ENCODE measurements at places on chromosomes 5 and 9.

GRCh38 chr9:93117924-93118862 lies 15.9 kb downstream of the NINJ1 start:
- no peak for DNase-seq

- no peak for DNase-seq
Measured at GRCh38 chr5:151151793-151152192, 5.8 kb downstream of the ANXA6 start.

DNA sequence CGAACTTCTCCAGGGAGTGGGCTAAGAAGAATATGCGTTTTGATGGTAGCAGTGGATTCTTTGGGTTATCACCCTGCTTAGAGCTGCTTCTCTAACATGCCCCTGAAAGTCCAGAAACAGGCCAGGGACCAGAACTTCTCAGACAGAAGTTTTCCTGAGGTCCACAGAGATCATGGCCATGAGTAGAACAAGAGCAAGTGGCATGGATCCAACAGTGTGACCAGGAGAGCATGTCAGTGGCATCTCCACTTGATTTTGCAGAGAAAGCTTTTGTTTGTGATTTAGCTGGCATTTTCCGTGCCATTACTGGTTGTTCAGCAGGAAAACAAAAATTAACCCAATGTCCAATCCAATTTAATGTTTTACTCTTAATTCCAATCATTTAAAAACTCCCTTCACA lies 298.5 kb upstream of the CD180 start:
- DNase-seq, result no peak

DNA sequence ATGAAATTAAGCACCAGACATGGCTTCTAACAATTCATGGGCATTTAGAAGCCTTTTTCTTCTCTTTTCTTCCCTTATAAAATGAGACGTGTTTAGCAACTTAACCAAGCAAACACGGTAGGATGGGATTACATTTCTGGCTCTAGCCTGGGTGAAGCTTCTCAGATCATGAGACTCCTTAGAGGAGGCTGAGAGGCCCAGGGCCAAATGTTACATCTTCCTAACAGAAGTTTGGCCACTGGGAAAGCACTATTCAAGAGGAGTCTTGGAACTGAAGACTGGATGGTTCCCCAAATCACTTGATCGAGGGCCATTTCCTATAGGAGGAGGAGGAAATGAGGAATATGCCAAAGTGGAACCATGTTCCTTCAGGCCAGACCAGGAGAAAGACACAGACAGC lies 1.9 kb downstream of the GABRP start:
- no peak for DNase-seq

- no peak for DNase-seq
Measured at GRCh38 chr9:129350143-129350935, 172.3 kb upstream of the IER5L start.

DNA sequence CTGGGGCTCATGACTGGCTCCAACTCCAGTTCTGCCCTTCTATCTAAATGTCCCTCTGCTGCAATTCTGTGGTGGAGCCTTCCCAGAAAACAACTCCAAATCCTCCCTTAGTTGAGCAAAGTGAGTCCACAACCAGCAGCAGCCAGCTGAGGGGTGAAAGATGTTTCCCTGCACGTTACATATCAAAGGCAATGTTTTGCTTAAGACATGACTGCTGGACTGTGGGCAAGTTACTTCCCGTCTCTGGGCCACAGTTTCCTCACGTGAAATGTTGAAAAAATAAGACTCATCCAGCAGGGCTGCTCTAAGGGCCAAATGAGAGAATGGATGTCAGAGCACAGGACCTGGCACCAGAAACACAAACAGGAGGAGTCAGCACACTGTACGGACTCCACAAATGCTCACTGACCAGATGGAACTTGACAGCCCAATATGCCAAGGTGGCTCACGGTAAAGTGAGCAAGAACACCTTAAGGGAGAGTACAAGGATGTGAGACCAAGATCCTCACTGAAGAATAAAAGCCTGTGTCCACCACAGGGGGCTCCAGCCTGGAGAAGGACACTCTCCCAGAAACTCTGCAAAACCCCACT lies 138.4 kb upstream of the ABCA1 start:
- DNase-seq, result no peak

GRCh38 chr9:19122490-19123042 lies 4.7 kb downstream of the PLIN2 start:
- no peak for DNase-seq

DNA sequence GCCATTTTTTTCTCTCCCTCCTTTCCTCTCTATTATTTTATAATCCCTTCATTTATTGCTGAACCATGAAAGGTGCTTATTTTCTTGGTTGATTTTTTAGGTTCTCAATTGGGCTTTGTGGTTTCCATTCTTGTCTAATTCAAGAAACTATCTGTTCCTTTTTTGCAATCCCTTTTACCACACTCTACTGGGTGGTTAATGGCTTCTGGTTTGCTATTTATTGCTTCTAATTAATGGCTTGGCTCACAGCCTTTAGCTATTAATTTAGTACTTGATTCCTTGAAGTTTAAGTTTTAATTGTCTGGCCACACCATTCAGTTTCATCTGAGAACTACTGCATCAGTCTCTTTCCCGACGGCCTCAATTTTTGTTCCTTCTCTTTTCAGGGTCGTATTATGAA lies 5.6 kb downstream of the FRRS1L start:
- no peak for DNase-seq

GRCh38 chr5:149886692-149887470 lies 57.7 kb downstream of the PDE6A start:
- no peak for DNase-seq

GRCh38 chr9:121322037-121322736 lies 47.9 kb downstream of the STOM start:
- no peak for DNase-seq

- no peak for DNase-seq
Measured at GRCh38 chr9:68540712-68541535, at the start of gene TMEM252. Gene TMEM252 (minus strand): TSS chr9:68540883. CDS start chr9:68540814, 69 bp downstream.

GRCh38 chr5:10653043-10653442 lies 89.2 kb downstream of the ANKRD33B start:
- no peak for DNase-seq

DNA sequence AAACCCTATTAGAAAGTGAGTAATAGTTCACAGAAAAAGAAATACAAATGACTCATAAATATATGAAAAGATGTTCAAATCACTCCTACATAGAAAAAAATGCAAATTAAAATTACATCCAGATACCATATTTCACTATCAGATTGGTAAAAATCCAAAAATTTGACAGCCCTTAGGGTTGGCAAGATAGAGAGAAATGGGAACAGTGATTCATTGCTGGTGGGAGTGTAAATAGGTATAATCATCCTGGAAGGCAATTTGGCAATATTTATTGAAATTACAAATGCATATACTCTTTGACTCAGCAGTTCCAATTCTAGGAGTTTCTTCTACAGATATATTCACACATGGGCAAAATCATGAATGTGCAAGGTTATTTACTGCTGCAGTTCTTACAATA lies 273.5 kb downstream of the NR2F1-AS1 start:
- no peak for DNase-seq

Data from occipital lobe (tissue), 3 donors.